ENCODE measurements at places on chromosomes 6 and 20.

DNA sequence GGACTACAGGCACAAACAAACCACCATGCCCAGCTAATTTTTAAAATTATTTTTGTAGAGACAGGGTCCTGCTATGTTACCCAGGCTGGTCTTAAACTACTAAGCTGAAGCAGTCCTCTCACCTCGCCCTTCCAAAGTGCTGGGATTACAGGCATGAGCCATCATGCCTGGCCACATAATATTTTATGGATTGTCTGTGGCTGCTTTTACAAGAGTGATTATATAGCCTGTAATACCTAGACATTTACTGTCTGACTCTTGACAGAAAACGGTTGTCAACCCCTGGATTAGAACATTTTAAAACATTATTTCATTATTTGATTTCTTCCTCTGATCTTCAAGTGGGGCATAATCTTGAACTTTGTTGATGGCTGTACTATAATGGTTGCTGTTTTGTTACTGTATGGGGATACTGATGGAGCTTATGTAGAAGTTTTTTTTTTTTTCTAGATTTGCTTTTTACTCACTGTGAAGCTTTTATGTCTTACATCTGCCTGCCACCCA, 14.3 kb downstream of the PARD6B start:
- DNase-seq = no peak

DNA sequence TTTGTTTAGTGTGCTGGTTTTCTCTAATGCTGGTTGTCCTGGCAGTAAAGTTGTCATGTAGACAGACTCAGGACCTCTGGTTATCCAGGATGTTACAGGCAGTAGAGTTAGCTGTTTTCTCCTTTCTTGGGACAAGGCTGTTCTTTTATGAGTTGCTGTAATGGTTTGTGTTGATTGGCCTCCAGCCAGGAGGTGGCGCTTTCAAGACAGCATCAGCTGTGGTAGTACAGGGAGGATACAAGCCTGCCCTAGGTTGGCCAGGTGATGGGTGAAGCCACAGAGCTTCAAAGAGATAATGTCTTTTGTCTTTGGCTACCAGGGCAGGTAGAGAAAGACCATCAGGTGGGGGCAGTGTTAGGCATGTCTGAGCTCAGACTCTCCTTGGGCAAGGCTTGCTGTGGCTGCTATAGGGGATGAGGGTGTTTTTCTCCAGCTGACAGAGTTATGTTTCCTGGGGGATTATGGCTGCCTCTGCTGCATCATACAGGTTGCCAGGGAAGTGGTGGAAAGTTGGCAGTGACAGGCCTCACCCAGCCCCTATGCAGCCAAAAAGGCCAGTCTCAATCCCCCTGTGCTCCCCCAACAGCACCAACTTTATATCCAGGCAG, 127.2 kb upstream of the TAB2 start:
- DNase-seq = peak; percentile 57

GRCh38 chr6:110741517-110741916, 73.8 kb downstream of the CDK19 start:
- DNase-seq = no peak

DNA sequence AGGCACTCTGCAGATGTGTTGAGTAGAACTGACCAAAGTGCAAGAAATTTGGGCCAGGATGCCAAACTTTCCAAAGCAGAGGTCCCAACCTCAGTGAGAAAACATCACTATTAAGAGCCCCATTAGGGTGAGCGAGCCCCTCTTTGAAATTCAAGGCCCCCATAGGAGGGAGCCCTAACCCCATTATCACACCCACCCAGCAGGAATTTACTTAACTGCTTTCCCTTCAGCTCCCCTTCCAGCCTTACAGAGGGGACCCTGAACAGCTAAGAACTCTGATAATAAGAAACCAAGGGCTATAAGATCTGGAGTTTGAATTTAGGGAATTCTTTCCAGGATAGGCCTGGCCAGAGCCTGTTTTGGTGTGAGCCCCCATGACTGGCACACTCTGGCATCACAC, 130.6 kb downstream of the NFATC2 start:
- DNase-seq = no peak

DNA sequence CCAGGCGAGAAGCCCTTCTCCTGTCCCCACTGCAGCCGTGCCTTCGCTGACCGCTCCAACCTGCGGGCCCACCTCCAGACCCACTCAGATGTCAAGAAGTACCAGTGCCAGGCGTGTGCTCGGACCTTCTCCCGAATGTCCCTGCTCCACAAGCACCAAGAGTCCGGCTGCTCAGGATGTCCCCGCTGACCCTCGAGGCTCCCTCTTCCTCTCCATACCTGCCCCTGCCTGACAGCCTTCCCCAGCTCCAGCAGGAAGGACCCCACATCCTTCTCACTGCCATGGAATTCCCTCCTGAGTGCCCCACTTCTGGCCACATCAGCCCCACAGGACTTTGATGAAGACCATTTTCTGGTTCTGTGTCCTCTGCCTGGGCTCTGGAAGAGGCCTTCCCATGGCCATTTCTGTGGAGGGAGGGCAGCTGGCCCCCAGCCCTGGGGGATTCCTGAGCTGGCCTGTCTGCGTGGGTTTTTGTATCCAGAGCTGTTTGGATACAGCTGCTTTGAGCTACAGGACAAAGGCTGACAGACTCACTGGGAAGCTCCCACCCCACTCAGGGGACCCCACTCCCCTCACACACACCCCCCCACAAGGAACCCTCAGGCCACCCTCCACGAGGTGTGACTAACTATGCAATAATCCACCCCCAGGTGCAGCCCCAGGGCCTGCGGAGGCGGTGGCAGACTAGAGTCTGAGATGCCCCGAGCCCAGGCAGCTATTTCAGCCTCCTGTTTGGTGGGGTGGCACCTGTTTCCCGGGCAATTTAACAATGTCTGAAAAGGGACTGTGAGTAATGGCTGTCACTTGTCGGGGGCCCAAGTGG, 5.3 kb downstream of the SNAI1 start:
- no peak for DNase-seq

GRCh38 chr6:36297051-36297450, 27.2 kb downstream of the PNPLA1 start:
- DNase-seq = no peak

DNA sequence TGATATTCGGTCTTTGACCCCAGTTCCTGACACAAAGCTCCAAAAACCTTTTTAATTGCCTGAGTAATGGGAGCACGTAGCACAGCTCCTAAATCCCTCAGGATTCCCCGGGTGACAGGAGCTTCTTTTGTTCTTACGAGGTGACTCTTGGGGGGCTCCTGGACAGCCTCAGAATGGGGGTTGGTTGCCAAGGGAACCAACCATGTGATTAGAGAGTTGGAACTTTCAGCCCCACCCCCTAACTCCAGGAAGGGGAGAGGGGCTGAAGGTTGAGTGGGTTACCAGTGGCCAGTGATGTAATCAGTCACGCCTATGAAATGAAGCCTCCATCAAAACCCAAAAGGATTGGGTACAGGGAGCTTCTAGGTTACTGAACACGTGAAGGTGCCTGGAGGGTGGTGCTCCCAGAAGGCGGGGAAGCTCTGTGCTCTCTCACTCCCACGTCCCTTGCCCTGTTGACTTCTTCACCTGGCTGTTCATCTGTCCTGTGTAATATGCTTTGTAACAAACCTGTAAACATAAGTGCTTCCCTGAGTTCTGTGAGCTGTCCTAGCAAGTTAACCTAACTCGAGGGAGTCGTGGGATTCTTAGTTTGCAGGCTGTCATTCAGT, 89.5 kb downstream of the CHMP4B start:
- DNase-seq = no peak

DNA sequence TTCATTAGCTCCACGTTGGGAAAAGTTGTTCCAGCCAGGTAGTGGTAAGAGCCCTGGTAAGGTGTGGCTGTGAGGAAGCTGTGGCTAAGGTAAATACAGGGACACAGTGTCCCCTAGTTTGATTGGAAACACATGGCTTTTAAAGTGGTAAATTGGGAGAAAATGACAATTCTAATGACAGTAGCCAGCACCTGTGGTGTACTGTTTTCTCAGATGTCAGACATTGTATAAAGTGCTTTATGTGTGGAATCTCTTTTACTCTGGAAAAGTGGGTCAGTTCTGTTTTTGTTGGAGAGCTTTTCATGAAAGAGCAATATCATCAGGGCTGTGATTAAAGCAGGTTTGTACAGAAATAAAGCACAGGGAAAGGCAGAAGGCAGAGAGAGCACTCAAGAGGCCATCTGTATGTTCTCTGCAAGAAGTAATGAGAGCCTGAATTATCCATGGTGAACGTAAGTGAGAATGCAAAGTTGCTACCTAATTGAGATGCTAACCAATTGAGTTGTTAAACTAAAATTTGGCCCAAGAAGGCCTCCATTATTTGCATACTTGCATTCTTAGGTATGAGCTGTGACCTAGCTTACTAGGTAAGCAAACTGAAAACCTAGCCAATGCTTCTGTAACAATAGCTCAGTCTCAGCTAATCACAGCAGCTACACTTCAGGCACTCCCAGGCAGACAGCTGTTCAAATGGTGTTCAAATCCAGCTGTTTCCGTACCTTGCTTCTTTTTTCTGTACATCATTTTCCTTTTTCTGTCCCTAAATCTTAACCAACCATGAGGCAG, 28.2 kb downstream of the MRAP2 start:
- no peak for DNase-seq

GRCh38 chr20:4835244-4836177, 113.8 kb downstream of the PRND start:
- DNase-seq = no peak

DNA sequence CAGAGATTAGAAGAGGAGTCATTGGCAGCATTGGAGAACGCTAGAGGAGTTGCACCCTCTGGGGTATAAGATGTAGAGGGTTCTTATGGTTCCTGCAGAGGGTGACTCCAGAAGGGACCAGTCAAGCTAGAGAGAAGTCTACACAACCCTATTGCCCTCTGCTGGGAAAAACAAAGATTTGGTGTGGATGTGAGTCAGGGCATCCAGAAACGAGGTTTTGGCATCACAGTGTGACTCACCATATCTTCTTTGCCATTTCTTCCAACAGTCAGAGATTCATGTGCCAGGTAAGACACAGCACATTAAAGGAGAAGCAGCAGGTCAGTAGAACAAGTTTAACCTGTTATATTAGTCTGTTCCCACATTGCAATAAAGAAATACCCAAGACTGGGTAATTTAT, 598.8 kb downstream of the MAFB start:
- DNase-seq = no peak

- DNase-seq = no peak
Observed at GRCh38 chr6:111162504-111162903, 75.2 kb downstream of the SLC16A10 start.

DNA sequence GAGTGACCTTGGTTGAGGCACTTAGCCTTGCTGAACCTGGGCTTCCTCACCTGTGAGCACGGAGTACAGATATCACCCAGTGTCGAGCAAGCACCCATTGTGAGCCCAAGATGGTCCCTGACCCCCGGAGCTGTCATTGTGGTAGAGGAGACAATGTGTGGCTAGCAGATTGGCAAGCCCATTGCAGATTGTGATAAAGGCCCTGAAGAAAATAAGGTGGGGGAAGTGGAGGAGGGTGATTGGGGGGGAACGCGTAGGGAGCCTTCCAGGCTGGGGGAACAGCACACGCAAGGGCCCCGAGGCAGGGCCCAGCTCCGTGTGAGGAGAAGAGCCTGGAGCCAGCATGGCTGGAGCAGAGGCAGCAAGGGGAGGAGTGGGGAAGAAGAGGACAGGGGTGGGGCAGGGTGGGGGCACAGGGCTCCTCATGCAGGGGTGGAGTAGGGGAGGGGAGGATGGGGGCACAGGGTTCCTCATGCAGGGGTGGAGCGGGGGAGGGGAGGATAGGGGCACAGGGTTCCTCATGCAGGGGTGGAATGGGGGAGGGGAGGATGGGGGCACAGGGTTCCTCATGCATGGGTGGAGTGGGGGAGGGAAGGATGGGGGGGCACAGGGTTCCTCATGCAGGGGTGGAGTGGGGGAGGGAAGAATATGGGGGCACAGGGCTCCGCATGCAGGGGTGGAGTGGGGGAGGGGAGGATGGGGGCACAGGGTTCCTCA, 7.0 kb downstream of the CEBPB start:
- no peak for DNase-seq

GRCh38 chr6:41688256-41688965, 47.0 kb downstream of the TFEB start:
- no peak for DNase-seq

GRCh38 chr20:33719277-33719988, 677 bp downstream of the PXMP4 start:
- no peak for DNase-seq

DNA sequence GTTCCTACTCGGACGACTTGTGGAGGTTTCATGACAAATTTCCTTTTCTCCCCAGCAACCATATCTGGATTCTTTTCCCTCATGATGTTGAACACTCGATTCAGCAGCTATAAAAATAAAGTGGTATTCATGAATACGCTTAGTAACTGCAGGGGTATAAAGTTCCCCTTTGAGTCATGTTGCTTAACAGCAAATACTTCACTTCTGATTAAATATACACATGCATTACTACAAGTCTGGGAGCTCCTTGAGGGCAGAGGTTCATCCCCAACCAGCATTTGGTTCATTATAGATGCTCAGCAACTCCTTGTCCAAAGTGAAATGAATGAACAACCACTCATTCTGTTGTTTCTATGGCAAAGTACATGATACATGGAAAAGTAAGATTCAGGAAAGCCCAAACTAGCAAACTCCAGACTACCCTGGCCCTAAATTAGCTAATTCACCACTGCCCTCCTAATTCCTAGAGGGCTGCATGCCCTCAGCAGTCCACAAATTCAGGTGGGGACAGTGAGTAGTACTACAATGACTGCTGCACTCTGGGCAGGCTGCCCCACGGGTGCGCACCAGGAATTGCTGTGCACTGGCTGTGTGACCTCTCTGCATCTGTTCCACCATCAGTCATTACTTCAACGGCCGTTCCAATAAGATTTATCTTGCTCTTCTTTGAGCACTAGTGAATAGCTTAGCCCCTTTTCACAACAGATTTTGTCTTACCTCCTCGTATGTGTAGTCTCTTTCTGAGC, 15.2 kb downstream of the EIF2S2 start:
- no peak for DNase-seq

- DNase-seq = no peak
Observed at GRCh38 chr6:166296035-166296883, 11.9 kb downstream of the PRR18 start.

DNA sequence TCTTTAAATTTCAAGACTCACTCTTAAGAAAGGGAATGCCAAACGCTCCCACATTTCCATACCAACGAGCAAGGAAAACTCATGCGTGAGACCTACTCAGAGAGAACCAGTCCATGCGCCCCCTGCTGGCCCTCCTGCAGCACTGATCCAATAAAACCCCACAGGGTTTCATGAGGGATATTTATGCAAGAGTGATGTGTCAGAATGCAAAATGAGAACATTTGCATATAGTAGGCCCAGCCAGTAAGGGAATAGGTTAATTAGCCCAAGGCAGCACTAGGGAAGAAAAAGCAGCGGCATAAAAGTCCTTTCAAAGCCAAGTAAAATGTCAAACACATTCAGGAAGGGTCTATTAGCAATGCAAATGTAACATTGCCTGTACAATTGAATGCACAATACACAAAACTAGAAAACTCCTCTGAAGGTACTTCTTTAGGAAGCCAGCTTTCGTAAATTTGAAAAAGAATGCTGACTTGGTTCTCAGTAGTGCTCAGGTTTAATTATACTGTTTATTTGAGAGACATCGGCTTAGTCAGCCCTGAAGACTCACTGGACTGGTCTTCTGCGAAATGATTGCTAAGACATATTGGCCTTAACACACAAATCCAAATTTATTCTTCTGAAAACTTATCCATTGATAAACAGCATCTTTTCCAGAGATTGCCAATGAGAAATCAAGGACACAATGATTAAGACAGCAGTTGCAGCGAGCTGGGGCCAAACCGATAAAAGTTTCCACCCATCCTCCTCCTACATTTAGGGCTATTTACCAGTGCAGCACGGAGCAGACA, 93.2 kb downstream of the GMPR start:
- peak; percentile 62 for DNase-seq

All from activated naive CD4-positive, alpha-beta T cell treated with anti-CD3 and anti-CD28 coated beads, Interleukin-2, amount 50 U/mL, for 16 hours (primary cell).